ENCODE measurements at places on chromosomes 5 and 9. TPM values are rescaled to one million over a fixed set of nuclear protein-coding genes. Genes with fewer than 3 reads are reported as not detected.

The MOB3B gene
- polyA plus RNA-seq, result 34.9 TPM

The ASPN gene
- 41.1 TPM for polyA plus RNA-seq

The FSTL4 gene
- polyA plus RNA-seq, result 4.9 TPM

GRCh38 chr9:92726348-92726747 lies 38.3 kb downstream of the BICD2 start:
- DNase-seq, result no peak

- no peak for DNase-seq
These were observed 1381.8 kb downstream of the EFNA5 start for GRCh38 chr5:106288979-106289378.

GRCh38 chr9:128414461-128414860 lies 6.2 kb upstream of the CERCAM start:
- DNase-seq, result no peak

Measured in spinal cord (tissue), 10 donors.